ENCODE measurements at places on chromosomes 16 and 17.

DNA sequence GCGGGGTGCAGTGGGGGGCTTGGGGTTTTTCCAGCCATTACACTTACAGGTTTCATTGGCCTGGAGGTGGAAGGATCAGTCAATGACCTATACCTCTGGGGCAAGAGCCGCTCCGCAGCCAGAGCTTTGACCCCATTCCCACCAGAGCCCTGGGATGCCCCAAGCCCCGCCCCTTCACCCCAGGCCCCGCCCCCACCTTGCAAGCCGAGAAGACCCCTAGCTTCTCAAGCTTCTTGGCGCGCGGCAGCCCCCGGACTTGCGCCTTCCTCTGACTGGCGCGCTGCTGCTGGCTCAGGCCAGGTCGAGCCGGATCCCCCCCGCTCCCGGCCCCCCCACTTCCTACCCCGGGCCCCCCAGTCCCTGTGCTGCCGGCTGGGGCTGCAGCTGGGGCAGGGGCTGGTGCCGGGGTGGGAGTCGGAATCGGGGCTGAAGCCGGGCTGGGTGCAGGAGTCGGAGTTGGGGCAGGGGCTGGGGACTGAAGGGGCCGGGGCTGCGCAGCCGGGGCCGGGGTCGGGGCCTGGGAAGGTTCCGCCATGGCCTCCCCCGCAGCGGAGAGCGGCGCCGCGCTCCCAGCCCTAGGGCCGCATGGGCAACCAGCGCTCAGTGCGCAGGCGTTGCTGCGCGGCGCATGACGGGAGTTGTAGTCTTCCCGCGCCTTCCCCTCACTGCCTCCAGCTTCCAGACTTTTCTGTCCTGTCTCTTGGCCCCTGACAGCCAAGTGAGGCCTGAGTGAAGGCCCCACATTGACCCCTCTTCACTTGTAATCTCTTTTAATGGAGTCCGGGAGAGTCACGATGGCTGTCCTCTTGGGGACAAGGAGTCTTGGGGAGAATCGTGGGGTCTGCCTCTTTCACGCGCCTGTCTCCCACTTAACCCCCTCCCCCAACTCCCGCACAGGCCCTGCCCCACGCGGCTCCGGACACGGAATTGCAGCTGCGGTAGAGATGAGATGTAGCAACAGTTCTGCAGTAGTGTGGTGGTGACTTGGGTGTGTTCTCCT lies at the start of gene KAT2A:
Gene KAT2A (minus strand): TSS at position 598 of the 1,000 bp plus-strand sequence. CDS start 63 bp downstream, at position 535.
- DNase-seq = peak; percentile 42

DNA sequence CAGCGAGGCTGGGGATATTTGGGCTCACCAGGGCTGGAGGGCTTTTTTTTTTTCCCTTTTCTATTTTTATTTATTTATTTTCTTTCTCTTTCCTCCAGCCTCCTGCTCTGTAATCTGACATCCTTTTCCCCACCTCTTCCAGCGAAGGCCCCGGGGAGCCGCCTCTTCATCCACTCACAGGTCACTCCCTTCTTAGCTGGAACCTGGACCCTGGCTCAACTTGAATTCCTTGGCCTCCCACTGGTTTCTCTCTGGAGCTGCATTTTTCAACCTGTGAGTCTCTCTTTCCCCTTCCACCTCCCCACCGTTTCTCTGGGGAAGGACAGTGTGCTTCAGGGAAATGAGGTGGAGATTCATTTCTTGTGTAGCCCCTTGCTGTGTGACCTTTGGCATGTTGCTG lies 82.0 kb downstream of the MRM1 start:
- DNase-seq = no peak

GRCh38 chr17:9792181-9792840 lies 919 bp upstream of the DHRS7C start:
- DNase-seq = no peak

GRCh38 chr17:285751-286422 lies 66.7 kb downstream of the RPH3AL start:
- no peak for DNase-seq

All from AG09319 (cell line).